ENCODE measurements at places on chromosomes 5 and 9.
A peak's percentile ranks its signal among the peaks of the same experiment; 100 is the strongest.

DNA sequence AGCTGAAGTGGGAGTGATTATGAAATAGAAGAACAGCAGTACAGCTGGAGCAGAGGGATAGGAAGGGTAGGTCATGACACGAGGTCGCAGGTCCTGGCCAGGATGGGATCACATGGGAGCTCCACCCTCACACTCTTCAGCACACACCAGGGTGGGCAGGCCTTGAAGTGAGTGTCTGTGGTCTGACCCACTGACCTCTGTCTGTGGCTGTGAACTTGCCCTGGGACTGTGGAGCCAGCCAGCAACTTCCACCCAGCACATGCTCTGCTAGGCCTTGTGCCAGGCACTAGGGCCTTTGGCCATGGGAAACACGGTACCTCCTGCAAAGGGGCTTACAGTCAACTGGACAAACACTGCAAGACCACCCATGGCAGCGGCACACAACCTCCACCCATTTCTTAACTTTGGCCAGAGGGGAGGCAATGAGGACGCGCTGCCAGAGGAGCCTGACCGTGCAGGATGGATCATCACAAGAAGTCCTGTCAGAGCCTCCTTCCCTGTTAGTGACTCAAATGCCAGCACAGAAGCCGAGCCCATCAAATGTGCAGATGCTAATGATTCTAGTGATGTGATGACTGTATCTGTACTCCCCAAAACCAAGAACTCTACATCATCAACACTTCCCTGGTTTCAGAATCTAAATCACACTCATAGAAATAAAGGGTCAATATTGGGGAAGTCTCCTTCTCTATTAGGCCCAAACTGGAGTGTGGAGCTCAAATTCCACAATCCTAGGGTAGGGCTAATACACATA, 113.6 kb downstream of the DPYSL3 start:
- DNase-seq: no peak
- no peaks in the 10 kb centered on the region for H3K27me3 ChIP-seq
- peaks cover 9% of the 10 kb centered on the region for H3K4me1 ChIP-seq
- no peak overlapping the region for H3K4me3 ChIP-seq

DNA sequence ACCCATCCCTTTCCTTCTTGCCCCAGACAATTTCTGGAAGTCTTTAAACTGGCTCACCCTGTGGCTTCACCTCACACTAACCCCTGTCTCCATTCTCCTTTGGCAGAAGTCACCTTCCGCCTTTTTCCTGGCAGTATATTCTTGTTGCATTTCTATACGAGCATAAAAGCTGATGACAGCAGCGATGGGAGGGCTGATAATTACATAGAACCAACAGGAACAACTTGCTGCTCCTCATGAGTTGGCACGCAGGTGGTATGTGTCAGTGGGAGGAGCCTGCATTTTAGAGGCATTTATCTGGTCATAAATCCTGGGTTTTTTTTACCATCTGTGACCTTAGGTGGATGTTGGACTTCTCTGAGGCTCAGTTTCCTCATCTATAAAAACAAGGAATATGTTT, 61.4 kb upstream of the CKMT2 start:
- no peak overlapping the region for H3K4me3 ChIP-seq
- no peaks in the 10 kb centered on the region for H3K36me3 ChIP-seq
- H3K27me3 ChIP-seq: no peaks in the 10 kb centered on the region

- no peak overlapping the region for H3K4me3 ChIP-seq
- H3K36me3 ChIP-seq: no peaks in the 10 kb centered on the region
- peaks cover 5% of the 10 kb centered on the region for H3K27me3 ChIP-seq
- no peak for DNase-seq
- no peaks in the 10 kb centered on the region for H3K4me1 ChIP-seq
- H3K27ac ChIP-seq: no peak overlapping the region
Measured at GRCh38 chr9:135711881-135712280, 9.9 kb downstream of the KCNT1 start.

DNA sequence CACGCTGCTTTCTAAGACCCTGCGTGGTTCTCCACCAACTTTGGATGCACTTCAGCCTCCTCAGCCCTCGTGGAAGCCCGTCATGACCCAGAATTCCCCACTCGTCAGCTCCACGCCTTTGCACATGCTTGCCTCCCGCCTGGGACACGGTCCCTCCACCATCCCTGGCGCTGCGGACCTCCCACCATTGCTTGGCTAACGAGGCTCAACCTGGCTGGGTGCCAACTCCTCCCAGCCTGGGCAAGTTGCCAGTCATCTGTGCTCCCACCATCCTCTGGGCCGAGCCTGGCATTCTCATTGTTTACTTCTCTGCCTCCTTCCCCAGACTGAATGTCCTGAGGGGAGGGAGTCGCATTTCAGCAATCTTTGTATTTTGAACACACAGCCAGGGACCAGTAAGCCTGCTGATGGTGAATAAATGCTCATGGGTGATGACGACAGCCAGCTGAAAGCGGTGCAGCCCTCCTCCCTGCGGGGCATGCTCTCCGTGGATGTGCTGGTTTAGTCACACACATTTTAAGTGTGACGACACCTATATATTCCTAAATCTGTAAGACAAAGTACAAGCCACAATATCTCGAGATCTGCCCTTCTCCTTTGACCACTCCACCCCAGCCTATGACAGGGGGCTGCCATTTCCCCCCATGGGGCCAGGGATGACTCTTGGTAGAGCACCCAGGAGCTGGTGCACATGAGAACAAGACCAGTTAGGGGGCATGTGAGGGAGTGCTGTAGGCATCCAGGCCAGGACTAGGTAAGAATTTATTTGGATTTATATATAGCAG, 37.6 kb downstream of the ANKRD33B start:
- DNase-seq: no peak
- H3K27ac ChIP-seq: no peak overlapping the region

DNA sequence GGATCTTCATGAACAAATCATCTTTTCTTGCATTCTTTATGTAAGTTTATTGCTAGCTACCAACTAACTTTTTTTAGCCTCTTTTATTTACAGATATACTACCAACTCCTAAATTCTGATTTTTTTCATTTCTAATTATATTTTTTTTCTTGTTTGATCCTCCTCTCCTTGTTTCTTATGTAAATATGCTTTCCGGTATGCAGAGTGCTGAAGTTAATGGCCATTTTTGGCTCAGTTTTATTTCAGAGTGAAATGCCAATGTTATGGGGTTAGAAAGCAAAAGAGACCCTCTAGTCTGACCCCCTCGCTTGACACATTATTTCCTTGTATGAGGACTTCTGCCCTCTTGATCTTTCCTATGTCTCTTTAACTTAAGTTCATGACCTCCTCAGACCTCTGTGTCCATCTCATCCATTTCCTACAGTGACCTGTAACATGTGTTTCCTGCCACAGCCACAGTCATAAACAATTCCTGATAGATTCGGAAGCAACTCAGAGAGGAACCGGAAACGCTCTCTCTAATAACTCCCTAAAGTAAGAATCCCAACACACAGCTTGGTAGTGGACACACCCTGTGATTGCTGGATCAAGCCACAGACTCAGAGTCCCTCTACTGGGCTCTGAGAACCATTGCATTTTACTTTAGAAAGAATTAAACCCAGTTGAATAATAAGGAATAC, 42.9 kb upstream of the AFAP1L1 start:
- DNase-seq: peak; percentile 80
- H3K4me1 ChIP-seq: no peaks in the 10 kb centered on the region
- no peak overlapping the region for H3K27ac ChIP-seq
- H3K27me3 ChIP-seq: no peaks in the 10 kb centered on the region
- H3K4me3 ChIP-seq: no peak overlapping the region

GRCh38 chr5:156479849-156480248, 152.9 kb downstream of the SGCD start:
- peaks cover 1% of the 10 kb centered on the region for H3K4me1 ChIP-seq
- no peak overlapping the region for H3K27ac ChIP-seq
- H3K4me3 ChIP-seq: no peak overlapping the region
- H3K36me3 ChIP-seq: no peaks in the 10 kb centered on the region
- DNase-seq: peak; percentile 35
